ENCODE measurements at places on chromosomes 7 and 10.

- no peak for DNase-seq
Observed at GRCh38 chr7:77498659-77499379, 38.3 kb upstream of the PTPN12 start.

DNA sequence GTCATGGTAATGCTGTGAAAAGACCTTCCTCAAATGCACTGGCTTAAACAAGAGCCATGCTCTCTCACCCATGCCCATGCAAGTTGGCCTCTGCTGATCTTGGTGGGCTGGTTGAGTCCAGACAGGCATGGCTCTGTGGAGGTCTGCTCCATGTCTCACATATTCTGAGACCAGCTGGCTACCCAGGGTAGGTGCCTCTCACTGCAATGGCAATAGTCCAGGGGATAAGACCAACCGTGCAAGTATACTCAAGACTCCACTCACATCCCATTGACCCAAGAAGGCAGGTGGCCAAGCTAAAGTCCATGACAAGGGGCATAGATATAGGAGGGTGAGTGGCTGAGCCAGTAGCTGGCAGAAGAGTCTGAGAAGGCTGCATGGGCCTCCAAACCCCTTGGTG lies 14.2 kb upstream of the EBF3 start:
- no peak for DNase-seq

DNA sequence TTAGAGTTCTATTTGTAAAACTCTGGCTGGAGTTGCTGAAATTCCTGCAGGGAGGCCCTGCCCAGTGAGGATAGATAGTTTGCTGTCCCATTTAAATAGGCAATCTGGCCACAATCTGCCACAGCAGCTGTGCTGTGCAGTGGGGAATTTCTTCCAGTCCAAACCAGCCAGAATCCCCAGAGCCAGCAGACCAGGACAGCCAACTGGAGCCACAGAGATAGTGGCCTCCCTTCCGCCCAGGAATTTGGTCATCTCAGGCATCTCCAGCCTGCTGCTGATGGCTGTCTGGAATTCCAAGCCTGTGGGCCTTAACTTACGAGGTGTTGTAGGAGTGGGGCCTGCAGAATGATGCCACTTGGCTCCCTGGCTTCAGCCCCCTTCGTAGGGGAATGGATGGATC lies 643.4 kb downstream of the DNAJB9 start:
- peak; percentile 18 for DNase-seq

DNA sequence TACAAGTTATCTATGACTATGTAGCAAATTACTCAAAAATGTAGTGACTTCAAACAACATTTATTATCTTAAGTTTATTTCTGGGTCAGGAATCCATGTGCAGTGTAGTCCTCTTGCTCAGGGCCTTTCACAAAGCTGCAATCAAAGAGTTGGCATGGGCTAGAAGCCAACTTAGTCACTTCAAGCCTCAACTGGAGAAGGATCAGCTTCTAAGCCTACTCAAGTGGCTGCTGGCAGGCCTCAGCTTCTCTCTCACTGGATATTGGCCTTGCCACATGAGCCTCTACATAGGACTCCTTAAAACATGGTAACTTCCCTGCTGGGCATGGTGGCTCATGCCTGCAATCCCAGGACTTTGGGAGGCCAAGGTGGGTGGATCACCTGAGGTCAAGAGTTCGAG lies 5.0 kb upstream of the NFE2L3 start:
- DNase-seq, result peak; percentile 55

DNA sequence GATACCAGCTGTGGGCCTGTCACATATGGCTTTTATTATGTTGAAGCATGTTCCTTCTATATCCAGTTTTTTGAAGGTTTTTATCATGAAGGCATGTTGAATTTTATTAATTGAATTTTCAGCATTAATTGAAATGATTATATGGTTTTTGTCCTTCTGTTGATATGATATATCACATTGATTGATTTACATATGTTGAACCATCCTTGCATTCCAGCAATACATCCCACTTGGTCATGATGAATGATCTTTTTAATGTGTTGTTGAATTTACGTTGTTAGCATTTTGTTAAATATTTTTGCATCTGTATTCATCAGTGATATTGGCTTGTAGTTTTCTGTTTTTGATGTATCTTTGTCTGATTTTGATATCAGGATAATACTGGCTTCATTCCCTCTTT lies 21.2 kb downstream of the PRSS37 start:
- DNase-seq, result no peak

GRCh38 chr10:13062803-13063202 lies 37.2 kb upstream of the OPTN start:
- DNase-seq, result no peak

DNA sequence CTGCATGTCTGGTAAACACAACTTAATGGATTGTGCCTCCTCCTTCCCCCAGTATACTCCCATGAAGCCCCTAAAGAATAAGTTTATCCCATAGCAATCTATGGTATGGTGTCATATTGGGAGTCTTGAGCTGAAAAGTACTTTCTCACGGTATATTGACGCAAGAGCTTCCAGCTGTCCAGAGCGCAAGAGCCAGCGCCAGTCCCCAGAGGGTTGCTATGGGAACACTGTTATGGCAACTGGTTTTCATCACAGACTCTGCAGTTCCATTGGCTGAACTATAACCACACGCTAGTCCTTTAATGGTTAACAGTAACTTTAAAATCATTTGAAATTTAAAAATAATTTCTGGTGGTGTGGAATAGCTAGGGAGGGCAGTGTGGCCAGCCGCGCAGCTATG lies 46.9 kb downstream of the PRPF18 start:
- DNase-seq, result no peak

DNA sequence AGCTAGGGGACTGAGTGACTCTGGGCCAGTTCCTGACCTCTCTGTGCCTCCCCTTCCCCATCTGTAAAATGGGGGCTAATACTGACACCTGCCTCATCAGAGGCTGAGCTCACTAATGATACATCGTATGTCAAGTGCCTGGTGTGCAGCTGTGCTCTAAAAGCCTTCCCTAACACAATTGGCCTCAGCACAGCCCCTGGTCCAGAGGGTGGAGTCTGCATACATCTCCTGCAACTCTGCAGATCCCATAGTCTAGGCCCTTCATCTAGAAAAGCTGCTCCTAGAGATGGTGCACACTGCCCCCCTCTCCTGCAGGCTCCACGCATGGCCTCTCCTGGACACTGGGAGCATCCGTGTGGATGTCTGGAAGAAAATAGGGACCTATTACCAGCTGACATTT lies 255.0 kb downstream of the RPS24 start:
- DNase-seq, result no peak

DNA sequence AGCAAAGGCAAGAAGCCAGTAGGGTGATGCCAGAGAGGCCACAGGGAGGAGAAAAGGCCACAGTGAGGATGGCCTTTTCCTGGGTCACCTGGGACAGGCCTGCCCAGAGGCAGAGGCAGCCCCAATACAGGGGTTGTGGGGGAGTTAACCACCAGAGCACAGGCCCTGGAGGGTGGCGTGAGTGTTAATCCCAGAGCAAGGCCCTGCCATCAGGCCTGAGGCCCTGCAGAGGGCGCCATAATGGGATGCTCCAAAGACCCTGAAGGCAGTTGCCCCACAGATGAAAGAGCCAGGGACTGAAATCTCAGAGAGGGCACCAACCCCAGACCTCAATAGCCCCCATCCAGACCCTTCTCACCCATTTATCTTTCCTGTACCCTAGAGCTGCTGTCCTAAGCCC lies 23.9 kb downstream of the SLC13A4 start:
- DNase-seq, result no peak

GRCh38 chr7:14639329-14639728 lies 263.2 kb downstream of the DGKB start:
- DNase-seq, result no peak

DNA sequence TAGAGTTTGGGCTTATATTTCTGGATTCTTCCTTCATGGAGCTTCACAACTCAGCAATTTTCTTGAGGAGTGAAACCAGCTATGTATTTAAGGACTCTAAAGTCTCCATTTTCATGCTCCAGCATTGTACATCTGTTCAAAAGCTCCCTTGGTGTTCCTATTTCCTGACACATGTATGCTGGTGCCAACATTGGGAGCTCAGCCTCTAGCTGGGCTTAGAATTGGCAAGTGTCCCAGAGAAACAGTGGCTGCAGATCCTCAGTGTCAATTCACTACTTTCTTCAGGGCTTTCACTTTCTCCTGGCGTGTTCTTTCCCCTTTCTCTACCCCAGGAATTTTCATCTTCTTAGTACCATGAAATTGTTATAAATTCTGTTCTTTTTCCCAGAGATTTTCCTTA lies 103.1 kb downstream of the ZNF467 start:
- DNase-seq, result no peak

- DNase-seq, result no peak
Observed at GRCh38 chr7:90222811-90223725, 11.5 kb downstream of the STEAP2 start.

- DNase-seq, result no peak
Observed at GRCh38 chr10:89454561-89455347, 40.4 kb downstream of the IFIT5 start.

DNA sequence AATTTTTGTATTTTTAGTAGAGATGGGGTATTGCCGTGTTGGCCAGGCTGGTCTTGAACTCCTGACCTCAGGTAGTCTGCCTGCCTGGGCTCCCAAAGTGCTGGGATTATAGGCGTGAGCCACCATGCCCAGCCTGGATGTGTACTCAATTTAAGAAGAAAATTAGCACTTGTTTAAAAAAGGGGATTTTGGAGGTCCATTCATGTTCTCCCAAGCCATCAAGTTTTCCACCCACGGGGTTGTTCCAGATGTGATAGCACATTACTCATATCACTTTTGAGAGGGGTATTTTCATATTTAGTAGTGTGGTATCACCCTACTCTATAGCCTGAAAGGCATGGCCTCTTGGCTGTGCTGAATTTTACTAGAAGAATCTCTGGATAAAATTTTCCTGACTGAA lies 10.5 kb upstream of the SLC26A3 start:
- no peak for DNase-seq

- DNase-seq, result no peak
Observed at GRCh38 chr10:123848564-123849457, 42.8 kb downstream of the CPXM2 start.

DNA sequence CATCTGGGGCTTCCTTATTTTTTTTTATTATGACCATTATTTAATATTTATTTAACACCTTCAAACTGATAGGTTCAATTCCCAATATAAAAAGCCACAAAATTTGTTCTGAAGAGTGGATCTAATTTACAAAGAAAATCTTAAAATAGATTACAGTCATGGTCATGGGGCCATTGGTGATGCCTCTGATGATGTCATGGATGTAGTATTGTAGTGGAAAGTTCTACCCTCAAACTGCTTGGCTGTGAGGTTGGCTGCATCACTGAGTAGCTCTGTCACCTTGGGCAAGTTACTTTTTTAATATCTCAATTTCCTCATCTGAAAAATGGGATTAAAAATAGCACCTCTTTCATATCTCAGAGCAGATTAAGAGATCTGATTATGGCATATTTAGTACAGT lies 128.5 kb downstream of the DKK1 start:
- no peak for DNase-seq

GRCh38 chr7:452791-453455 lies 66.7 kb downstream of the PDGFA start:
- no peak for DNase-seq

GRCh38 chr7:51079494-51079893 lies 237.1 kb downstream of the COBL start:
- no peak for DNase-seq

GRCh38 chr10:42637648-42638054 lies 719 bp downstream of the ZNF33B start:
- no peak for DNase-seq

- DNase-seq, result no peak
Observed at GRCh38 chr7:96244244-96244991, 77.5 kb downstream of the SLC25A13 start.

GRCh38 chr7:98300595-98301372 lies 19.3 kb downstream of the BRI3 start:
- no peak for DNase-seq
